A673 (cell line): ENCODE measurements at places on chromosomes 1 and 21.

DNA sequence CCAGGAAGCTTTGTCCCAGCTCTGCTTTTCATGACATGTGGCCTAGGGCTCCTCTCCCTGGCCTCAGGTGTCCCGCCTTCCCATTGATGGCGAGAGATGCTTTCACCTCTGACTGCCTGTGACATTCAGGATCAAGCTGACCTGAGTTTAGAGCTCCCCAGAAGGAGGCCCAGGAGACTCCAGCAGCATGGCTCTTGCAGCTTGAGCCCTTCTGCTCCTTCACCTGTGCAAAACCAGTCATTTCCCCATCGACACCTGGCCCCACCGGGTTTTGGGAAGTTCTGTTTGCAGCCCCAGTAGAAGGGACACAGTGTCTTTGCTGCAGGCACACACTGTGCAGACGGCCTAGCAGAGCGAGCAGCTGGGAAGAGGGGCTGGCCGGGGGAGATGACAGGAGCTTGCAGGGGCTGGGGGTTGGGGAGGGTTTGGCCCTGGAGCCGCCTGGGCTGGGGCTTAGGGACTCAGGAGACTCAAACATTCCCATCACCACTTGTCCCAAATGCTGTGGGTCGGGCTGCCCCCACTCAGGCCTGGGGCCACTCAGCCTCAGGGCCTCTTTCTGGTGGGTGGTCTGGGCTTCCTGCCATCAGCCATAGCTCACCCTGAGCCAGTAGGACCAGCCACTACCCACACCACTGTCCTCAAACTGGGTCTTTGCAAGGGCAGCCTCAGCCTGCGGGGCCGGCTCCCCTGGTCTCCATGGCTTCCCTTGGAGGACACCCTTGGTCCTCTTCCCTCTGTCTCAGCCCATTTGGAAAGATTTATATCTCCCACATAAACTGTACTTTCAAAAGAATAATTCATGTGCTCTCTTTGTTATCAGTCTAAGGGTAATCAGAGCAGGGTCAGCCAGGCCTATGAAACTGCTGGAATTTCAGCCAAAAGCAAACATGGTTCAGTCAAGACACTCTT, 3.8 kb upstream of the EDN2 start:
- no peak for DNase-seq

DNA sequence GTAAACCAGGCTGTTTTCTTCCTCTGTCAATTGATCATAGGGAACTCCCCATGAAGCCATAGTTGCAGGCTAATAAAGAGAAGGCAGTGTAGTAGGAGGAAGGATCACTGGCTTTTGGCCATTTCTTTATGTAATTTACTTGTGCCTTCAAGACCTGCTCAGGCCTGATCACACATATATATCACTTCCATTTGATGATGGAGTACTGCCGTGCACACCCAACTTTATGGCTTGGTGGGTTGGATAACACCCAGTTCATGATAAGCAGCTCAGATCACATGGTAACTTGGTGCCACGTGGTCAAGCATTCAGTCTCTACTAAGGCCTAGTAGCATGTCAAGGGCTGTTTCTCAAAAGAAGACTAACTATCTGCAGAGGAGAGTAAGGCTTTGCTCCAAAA, 4.1 kb downstream of the MROH9 start:
- DNase-seq = no peak

- no peak for DNase-seq
These were observed 54.4 kb downstream of the SYT6 start for GRCh38 chr1:114099268-114099667.

DNA sequence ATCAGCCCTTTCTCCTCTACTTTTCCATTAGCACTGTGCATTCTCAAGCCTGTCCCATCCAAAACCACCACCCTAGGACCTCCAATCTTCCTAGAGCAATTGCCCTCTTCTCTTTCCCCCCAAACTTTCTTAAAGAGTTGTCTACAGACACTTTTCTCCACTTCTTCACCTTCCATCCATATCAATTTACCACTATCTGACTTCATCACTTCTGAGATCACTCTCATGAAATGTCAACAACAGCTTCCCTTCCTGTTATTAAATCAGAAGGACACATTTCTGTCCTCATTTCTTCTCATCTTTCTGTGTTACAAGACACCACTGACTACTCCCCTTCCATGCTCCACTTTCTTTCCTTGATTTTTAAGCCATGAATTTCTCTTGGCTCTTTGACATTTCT, 36.0 kb upstream of the CFAP298 start:
- no peak for DNase-seq

GRCh38 chr1:3545363-3546047, 65.8 kb downstream of the MEGF6 start:
- DNase-seq = no peak

- no peak for DNase-seq
These were observed 49.4 kb upstream of the KIF1B start for GRCh38 chr1:10160907-10161490.

DNA sequence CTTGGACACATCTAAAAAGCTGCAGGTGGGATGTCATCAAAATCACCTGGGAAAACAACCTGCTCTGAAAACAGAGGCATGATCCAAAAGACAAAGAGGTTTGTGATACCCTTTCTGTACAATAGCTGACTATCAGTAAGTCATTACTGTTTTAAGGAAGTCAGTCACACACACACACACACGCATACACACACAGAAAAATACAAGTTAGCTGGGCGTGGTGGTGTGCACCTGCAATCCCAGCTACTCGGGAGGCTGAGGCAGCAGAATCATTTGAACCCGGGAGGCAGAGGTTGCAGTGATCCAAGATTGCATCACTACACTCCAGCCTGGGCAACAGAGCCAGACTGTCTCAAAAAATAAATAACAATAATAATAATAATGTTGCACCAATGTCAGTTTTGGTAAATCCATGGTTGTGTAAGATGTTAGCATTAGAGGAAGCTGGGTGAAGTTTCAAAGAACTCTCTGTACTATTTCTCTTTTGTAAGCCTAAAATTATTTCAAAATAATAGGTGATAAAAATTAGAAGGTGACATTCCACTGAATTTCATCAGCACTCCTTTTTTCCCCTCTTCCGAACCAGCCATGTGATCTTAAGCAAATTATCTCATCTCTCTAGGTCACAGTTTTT, 9.9 kb upstream of the HLCS start:
- no peak for DNase-seq

- no peak for DNase-seq
These were observed 175.1 kb downstream of the FASLG start for GRCh38 chr1:172833954-172834353.

GRCh38 chr1:58524353-58524945, 22.1 kb downstream of the OMA1 start:
- no peak for DNase-seq

DNA sequence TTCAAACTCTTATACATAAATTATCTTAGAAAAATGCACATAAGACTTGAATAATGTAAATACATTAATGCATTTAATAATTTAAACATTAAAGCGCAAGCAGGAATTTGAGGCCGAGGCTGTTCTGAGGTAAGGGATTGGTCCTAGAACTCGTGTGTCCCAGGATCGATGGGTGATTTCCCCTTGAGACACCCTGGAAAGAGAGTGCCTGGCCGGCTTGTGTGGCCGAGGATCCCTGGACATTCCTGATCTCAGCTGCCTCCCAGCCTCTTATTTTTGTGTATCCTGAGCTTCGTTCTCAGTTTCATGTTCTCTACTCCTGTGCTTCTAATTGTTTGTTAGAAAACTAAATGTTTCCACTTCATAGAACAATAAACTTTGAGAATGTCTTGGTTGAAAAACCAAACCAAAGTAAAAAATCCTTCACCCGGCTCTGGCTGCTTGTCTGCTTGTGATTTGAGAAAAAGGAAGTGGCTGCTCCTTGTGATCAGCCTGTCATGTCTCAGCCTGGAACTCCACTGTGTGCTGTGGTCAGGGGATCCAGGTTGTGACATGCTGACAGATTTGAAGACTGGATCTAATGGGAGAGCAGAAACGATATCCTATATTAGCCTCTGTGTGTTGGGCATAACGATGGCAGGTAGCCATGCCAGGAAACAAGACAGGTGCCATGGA, 40.7 kb downstream of the PEX14 start:
- no peak for DNase-seq

GRCh38 chr1:21855257-21856096, 43.4 kb downstream of the LDLRAD2 start:
- DNase-seq = no peak

DNA sequence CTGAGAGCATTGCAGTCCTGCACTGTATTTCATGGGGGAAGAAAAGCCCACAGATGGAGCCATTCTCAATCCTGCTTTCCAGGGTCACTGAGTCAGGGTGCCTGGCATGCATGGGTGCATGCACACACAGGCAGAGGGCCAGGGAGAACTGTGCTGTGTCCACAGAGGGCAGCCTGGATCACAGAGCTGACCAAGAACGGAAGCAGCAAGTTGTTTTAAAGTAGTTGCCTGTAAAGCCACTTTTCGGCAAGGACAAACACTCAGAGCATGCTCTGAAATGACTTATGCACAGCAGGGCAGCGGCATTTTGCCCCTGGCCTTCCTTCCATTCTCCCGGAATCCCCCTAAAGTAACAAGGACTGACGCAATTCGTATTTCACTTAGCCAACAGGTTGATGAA, 3.6 kb downstream of the ERG start:
- DNase-seq = no peak

DNA sequence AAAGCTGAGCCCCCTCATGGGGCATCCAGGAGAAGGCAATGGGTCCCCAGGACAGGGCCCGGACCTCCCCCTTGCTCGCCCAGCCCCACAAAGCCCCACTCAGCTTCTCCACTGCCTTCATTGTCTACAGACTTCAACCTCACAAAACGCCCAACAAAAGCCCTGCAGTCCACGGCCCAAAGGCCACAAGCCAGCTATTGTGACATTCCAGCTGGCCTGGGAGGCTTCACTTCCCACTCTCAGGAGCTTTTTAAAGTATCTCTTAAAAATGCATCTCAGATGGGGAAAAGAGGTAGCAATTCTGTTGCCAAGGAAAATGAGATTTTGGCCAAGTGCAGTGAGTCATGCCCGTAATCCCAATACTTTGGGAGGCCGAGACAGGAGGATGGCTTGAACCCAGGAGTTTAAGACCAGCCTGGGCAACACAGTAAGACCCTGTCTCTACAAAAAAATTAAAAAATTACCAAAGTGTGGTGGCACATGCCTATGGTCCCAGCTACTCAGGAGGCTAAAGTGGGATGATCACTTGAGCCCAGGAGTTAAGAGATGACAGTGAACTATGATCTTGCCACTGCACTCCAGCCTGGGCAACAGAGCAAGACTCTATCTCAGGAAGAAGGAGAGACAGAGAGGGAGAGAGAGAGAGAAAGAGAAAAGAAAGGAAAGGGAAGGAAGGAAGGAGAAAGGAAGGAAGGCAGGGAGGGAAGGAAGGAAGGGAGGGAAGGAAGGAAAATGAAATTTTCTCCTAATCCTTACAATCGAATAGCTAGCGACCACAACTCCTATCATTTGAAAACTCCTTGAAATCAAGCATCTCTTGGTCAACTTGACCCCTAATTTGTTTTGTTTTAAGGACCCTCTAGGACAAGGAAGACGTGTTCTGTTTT, 31.4 kb upstream of the TARDBP start:
- DNase-seq = no peak

DNA sequence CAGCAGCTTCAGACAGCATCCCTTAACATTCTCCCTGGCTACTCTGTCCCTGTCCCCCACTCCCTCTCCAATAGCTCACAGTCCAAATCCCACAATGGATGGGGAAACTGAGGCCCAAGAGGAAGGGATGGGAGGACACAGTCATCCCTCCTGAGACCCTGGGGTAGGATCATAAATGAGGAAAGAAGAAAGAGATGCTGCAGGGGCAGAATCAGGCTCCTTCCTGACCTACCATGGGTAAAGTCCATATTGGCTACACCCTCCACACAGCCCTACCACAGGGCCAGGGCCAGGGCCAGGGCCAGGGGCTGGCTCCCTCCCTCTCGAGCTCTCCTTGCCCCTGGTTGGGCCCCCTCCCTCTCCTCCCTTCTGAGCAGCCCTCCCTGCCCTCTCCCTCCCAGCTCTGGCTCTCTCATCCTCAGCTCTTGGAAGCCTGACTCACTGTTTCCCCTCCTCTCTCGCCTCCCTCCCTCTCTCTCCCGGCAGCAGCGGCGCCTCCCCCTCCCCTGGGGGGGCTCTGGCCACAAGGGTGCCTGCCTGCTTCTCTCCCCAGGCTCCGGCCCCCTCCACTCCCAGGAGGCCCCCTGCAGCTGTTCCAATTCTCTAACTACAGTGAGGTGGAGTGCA, 4.9 kb downstream of the AHDC1 start:
- DNase-seq = peak; percentile 55

DNA sequence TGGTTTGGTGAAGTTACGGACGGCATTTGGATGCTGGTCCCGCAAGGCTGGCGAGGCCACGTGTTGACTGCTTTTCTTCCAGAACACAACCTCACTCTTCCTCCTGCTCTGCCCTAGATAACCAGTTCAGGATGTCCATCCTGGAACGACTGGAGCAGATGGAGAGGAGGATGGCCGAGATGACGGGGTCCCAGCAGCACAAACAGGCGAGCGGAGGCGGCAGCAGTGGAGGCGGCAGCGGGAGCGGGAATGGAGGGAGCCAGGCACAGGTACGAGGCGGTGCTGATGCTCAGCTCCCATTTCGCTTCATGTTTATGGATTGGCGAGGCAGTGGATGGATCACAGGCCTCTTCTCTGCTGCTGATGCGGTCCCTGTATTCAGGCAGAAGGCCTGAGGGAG, 38.8 kb upstream of the VAMP3 start:
- no peak for DNase-seq

DNA sequence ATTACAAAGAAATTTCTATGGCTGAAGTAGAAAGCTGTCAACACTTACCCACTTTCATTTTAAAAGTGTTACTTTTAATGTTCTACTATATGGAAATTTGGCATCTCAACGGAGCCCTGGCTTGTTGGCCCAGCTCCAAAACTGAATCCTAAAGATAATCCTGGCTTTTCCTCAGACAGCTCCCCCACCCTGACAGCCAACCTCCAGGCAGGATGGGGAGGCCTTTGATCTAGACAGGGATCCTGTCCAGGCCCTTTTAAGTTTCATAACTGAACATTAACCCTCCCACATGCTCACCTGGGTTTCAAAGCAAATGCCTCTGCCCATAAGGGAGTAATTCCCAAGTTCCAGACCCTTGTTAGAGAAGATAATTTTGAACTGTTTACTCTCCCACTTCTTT, 99.3 kb upstream of the RALGPS2 start:
- DNase-seq = no peak

DNA sequence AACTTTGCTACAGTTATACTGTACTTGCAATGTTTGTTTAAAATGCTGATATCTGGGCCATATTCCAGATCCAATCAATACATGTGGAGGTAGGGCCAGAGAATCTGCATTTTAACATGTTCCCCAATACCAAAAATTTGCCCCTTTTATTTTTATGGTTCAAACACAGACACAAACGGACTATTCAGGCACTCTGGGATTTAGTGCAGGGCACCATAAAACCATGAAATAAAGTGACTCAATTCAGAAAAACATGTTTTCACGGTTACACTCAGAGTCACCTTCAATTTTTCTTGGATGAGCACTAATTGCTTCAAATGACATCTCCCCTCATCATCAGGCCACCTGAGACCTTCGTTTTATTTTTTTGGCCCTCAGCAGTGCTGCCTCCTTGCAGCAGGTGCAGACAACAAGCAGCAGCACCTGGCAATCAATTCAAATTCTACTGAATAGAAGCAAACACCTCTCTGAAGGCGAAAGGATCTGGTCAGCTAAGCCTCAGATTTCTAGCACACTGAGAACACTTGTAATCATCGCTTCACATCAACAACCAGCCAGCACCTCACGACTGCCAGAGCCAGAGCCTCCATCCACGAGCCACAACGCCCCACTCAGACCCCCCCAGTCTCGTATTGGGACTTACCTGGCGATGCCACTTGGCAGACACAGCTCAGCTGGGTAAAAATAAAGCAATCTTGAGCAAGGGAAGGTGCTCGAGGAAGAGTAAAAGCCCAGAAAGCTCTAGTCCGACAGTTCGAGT, 1.1 kb downstream of the ERO1B start:
- no peak for DNase-seq
